NCI-H1436 (cell line): ENCODE measurements at places on chromosomes 2 and 18.
A peak's percentile ranks its signal among the peaks of the same experiment; 100 is the strongest.

DNA sequence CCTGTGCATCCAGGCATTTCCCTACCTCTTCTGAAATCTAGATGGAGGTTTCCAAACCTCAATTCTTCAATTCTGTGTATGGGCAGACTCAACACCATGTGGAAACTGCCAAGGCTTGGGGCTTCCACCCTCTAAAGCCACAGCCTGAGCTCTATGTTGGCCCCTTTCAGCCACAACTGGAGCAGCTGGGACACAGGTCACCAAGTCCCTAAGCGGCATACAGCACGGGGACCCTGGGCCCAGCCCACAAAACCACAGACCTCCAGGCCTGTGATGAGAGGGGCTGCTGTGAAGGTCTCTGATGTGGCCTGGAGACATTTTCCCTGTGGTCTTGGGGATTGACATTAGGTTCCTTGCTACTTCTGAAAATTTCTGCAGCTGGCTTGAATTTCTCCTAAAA lies 255.4 kb downstream of the TDRD15 start:
- DNase-seq = no peak

DNA sequence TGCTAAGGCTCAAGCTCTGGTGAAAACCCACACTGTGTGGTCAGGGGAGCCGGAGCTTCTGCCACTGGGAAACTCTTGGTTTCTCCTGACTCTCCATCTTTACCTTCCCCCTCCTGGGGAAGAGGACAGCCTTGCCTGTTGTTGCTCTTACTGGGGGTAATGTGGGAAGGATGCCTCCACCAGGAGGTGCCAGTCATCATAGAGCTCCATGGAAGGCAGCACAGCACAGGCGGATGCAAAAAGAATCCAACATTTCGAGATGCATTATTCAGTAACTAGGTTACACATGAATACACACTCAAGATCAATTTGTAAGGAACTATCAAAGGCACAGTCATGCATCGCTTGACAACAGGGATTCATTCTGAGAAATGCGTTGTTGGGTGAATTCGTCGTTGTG lies 322.6 kb downstream of the AFF3 start:
- no peak for DNase-seq

DNA sequence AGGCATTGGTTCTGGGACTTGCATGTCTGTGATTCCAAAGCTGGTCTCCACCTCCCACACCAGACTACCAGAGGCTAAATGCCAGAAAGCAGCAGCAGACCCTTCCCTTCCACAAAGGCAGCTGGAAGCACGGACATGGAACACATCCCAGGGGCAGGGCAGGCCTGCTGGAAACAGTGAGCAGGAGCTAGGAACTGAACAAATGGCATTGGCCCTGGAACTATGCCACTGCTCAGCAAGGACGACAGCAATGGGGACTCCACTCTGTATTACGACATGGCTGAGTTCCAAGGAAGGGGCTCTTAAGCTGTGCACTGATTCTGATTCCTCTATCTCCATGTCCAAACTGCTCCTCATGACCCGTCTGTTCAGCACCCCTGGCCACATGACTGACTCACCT lies 77.8 kb upstream of the TFCP2L1 start:
- DNase-seq = no peak

- DNase-seq = no peak
Measured at GRCh38 chr2:39153312-39153711, 32.5 kb upstream of the SOS1 start.

- DNase-seq = no peak
Measured at GRCh38 chr2:102114290-102114721, 28.2 kb upstream of the IL1R1 start.

DNA sequence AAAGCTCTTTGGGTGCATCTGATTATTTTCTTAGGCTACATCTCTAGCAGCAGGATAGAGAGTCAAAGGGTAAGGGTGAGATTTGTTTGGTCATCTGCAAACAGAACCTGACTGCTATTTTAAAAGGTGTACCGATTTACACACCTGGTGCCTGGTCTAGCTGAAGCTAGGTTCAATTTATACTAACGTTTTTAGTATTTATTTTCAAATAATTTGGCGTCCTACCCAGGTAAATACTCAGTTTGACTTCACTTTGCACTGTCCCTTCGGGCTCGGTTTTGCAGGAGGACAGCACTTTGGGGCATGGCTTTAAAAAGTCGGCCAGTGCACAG lies 683 bp downstream of the PTRHD1 start:
- DNase-seq = no peak

DNA sequence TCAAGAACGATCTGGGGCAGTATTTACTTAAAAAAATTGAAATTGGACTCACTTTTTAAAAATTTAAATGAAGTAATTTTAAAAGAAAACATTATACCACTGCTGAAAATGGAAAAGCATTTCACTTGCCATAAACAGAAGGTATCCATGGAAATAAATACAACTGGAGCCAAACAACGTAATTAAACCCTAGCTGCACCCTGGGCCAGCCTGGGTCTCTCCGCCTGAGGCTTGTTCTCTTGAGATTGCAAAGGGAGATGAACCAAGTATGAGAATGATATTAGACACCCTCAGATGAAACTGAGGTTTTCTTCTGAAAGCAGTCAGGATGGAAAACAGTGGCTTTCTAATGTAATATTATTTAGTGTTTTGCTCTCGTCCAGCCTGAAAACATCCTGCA lies 264.4 kb downstream of the KCNE4 start:
- no peak for DNase-seq

DNA sequence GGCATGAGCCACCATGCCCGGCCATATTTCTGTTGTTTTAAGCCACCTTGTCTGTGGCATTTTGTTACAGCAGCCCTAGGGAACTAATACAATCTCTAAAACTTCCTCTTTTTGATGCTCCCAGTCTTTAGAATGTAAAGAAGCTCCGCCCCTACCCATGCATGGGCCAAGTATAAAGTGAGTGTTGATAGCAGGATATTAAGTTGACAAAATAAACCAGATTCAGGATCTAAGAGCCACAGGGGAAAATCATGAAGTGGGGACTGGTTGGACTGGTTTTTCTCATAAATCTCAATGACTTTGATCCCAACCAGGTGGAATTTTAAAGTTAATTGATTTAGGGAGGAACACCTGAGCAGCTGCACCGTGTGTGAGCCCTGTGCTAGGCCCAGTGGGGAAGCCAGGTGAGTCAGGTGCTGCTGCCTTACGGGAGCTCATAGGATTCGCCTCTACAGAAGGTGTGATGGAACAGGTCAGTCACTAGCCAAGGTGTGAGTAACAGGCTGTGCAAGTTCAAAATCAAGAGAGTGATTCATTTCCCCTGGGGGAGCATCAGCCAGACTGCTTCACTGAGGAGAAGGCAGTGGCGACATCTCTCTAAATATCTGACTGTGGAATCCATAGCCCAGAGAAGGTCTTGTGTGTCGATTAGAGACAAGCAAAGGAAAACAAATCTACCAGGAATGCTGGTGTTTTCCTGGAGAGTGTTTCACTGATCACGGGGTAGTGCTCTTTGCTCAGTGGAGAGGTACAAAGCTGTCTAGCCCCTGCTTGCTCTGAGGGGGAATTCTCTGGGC lies 63.0 kb upstream of the MSH2 start:
- no peak for DNase-seq

DNA sequence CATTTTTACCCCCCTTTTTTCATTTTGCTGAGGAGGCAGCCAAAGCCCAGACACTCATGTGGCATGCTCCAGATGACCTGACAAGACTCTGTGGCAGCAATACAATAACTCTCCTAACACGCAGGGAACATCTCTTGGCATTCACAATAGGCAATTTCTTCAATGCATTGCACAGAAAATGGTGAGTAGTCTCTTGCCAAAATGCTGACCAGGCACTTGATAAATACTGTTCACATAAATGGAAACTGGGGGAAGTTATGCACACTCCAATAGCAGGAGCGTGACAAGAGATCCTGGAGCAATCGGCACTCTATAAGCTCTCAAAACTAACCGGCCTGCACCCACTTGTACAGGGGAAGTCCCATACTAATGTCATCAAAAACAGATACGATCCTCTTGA lies 66.3 kb downstream of the NBAS start:
- no peak for DNase-seq

- no peak for DNase-seq
Measured at GRCh38 chr2:173196638-173197037, 121.0 kb downstream of the MAP3K20 start.

DNA sequence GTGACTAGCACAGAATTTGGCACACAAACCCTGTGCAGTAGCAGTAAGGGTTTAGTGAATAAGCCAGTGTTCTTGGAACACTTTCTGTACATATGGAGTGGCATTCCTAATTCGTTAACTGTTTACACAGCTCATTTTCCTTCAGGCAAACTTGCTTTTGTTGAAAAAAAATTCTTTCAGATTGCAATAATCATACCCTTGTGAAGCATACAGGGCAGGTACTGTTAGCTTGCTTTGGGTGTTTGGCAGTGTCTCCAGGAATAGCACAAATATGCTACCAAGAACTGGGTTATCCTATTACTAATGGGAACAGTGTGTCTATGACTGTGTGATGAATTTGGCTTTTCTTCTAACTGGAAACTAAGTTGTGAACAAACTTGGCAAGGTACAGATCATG lies 33.4 kb downstream of the UGP2 start:
- DNase-seq = no peak

DNA sequence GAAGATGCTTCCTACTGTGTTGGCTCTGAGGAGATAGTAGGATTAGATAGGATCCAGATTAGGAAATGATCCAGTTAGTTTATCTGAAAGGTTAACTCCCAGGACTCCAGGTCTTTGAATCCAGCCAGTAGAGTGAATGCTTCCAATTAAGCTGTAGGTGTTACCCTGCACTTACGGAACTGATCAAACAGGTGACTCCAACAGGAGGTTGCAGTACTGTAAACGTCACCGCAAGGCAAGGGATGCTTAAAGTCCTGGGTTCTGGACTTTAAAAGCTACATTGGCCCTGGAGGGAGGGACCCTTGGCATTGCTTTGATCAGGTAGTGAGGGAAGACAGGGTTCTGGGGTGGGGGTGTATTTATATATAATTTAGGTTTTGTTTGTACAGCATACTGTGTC lies 5.6 kb downstream of the LGALSL start:
- no peak for DNase-seq

- DNase-seq = no peak
Measured at GRCh38 chr2:1744151-1744445, 217 bp downstream of the PXDN start.

DNA sequence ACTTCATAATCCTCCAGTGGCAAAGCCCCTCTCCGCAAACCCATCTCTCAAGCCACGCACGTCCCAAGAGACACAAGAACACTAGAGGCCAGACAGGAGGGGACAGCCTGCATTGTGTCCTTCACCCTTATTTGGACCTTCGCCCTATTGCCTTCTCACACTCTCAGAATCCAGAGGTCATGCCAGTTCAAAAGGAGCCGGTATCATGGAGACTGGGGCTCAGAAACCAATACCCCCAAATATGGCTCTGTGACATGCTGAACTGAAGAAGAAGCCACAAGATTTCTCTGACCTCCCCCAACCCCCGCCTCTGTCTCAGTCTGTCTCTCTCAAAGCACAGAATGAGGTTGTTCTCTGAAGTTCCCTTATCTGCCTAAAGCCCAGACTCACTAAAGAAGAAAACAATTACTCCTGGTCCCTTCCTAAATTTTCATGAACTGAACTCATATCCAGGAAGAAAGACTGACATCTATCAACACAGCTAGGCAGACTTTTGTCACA lies 19.2 kb upstream of the SPATA3 start:
- no peak for DNase-seq

GRCh38 chr2:190340369-190340768 lies 3.0 kb upstream of the INPP1 start:
- peak; percentile 71 for DNase-seq

DNA sequence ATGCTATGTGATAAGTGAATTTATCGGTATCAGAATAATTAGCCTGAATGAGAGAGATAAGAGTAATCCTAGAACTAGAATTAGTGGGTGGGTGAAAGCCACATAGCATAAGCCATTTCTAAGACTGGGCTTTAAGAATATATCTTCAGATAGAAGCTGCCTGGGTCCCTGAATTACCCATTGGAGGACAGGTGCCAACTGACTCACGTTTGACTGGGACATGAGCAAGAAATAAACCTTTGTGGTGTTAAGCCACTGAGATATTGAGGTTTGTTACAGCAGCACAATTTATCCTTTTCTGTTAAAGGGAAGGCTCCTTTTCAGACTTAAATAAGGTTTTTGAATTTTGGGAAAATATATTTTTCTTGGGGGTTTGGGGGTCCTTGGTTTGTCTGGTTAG lies 95.9 kb downstream of the POLE4 start:
- no peak for DNase-seq

GRCh38 chr2:238790833-238791230 lies 57.1 kb upstream of the TWIST2 start:
- DNase-seq = no peak

GRCh38 chr2:200220251-200220650 lies 86.2 kb upstream of the SPATS2L start:
- DNase-seq = no peak

DNA sequence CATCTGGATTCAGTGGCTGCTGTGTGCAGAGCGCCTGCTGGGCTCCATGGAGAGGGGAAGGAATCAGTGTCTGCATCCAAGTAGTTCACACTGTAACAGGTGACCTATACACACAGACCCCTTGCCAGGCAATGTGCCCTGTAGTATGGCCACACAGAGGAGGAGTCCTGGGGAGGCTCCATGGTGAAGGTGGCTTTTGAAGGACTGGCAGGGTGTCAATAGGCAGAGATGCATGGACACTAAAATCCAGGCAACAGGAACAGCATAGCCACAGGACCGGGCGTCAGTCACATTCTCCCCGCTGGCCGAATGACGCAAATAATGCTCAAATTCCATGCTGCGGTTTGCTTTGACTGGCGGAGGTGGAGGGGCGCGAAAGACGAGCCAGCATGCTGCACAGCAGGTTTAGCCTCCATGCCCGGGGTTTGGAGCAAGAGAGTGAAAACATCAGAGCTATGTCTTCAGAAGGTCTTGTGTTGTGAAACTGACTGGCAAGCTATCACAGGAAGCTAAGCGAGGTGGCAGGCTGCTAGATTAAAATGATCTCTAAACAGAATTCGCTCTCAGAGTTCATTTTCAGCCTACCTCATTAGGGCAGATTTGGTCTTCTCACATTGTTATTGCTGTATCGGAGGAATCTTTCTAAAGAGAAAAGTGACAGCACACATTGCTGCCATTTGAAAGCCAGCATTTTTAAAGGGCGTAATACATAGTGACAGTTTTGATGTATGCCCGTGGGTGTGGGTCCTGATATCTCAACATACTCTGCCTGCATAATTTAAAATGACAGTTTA lies 1.2 kb upstream of the CHMP1B start:
- no peak for DNase-seq

- peak; percentile 19 for DNase-seq
Measured at GRCh38 chr2:162731917-162732804, 106.4 kb downstream of the KCNH7 start.

GRCh38 chr2:7190587-7191324 lies 273.5 kb downstream of the RNF144A start:
- DNase-seq = no peak

GRCh38 chr18:44758861-44759631 lies 78.4 kb downstream of the SETBP1 start:
- no peak for DNase-seq
